ENCODE measurements at places on chromosomes 1 and 21.

- peak; percentile 6 for DNase-seq
Measured at GRCh38 chr1:228265167-228265566, 57.3 kb downstream of the OBSCN start.

GRCh38 chr1:239814306-239814881 lies 277.3 kb upstream of the FMN2 start:
- peak; percentile 90 for DNase-seq

GRCh38 chr1:206489980-206490770 lies 17.2 kb upstream of the RASSF5 start:
- DNase-seq: peak; percentile 62

GRCh38 chr1:116585886-116586285 lies 15.1 kb upstream of the CD58 start:
- DNase-seq: no peak

GRCh38 chr1:157168015-157168414 lies 29.8 kb upstream of the ETV3 start:
- DNase-seq: no peak

DNA sequence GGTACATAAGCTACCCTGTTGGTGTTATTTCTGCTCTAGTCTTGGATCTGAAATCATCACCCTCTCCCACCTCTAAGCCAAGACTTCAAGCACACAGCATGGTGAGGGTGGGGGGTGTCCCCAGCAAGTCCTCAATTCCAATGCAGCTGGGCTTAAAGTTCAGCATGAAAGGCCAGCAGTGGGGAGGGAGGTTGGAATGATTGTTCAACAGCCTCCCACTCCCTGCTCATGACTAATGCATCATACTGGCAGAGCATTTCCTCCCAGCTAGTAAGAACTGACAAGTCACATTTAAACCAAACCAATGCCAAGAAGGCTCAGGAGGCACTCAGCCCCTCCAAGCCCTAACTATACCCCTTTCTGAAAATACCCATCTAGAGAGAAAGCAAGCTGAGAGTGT lies 50.1 kb downstream of the TIAM1 start:
- peak; percentile 78 for DNase-seq

- no peak for DNase-seq
Measured at GRCh38 chr1:219283541-219283940, 109.9 kb downstream of the LYPLAL1 start.

Data from H4 (cell line).